Skeletal muscle cell (primary cell): ENCODE measurements at places on chromosomes 4 and X.
A peak's percentile ranks its signal among the peaks of the same experiment; 100 is the strongest.

DNA sequence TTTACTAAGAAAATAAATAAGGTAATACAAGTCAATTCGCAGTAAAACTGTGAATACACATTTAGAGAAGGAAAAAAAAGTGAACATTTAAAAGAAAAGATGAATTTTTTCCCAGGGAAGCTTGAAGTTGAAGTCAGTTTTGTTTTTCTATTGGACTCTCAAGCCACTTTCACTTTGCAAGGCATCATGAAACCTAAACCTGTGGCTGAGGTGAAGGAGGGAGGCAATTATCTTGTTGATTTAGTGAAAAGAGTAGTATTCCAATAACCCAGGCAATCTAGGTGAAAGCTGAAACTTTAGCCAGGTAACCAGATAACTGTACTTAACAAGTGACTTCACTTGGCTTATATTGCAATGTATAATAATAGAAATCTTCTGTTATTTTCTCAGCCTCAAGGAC is 138.6 kb downstream of the HDX start:
- DNase-seq = no peak

- DNase-seq = no peak
Measured at GRCh38 chr4:11189756-11190155, 238.9 kb downstream of the HS3ST1 start.

DNA sequence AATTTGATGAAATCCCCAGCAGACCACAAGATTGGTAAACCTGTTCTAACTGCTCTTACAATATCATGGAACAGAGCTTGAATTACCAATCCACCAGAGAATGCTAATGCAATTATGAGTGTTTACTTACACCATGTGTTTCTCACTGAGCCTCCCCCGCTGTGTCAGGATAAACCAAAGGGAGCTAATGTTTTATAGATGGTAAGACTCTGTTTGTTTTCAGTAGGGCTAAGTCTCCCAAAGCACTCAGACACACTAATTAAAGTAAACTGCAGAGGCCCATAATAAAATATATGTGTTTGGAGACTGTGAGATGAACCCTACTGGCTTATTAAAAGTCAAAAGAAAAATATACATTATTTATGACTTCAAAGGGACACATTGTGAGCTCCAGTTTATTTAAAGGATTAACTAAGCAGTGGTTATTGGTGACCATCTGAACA is 261.7 kb upstream of the FAM241A start:
- no peak for DNase-seq

DNA sequence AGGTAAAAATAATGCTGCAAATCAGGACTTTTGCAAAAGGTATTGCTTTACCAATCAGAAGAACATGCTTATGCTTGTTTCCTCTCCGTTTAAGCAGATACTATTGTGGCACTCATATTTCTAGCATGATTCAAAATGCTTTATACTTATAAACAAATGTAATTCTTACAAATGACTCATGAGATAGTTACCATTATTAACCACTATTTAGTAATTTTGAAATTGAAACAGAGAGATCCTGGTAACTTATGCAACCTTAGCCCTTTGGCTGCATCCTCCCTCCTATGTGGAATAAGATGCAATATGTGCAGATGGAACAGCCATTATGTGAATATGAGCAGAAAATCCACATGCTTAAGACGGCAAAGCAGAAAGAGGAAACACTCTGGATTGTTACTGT is 164.7 kb downstream of the PCDH18 start:
- DNase-seq = peak; percentile 65

GRCh38 chr4:110442309-110442708 is 33.6 kb upstream of the ENPEP start:
- DNase-seq = no peak

DNA sequence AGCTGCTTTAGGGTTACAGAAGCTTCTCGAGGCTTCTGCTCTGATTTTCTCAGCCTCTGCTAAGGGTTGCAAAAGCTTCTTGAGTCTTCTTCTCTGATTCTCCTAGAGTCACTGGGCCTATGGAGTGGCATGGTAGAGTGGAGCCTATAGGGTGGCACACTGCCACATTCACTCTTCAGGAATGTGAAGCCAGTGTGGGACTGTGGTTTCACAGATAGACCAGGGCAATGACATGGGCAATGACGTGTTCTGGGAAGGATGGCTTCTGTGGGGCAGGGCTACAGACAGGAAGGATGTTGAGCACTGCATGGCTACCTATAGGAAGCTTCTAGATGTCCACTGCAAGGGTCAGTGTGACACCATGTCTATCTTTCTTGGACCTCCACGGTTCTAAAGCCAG is 11.0 kb upstream of the MAMLD1 start:
- no peak for DNase-seq

DNA sequence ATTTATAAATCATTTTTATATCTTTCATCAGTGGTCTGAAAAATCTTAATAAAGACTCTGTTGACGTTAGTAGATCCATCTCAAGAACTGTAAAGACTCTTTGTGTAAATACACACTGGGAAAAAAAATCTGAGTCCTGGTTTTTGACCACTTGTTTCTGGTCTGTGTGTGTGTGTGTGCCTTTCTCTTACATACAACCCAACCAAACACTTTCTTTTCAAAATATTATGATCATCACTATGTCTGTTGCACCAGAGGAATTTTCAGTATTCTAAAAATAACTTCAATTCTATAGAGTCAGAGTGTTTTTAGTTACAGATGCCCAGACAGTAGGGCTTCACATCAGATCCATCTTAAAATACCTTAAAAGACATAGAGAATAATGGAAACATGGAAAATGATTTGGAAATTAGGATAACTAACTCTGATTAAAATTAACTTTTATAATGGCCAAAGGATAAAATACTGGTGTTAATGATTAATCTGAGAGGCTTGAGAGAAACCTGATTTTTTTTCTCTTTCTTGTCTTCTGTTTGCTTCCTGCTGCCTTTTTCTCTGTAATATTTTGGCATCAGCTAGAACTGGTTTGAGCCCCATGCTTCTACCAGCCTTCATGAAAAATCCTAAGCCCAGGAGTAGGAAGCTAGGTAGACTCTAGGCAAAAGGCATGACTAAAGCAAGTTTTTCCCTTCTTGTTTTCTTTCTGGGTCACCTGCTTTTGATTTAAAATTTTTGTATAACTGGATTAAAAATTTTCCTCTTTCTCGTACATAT is 99.7 kb downstream of the ATXN3L start:
- DNase-seq = no peak

DNA sequence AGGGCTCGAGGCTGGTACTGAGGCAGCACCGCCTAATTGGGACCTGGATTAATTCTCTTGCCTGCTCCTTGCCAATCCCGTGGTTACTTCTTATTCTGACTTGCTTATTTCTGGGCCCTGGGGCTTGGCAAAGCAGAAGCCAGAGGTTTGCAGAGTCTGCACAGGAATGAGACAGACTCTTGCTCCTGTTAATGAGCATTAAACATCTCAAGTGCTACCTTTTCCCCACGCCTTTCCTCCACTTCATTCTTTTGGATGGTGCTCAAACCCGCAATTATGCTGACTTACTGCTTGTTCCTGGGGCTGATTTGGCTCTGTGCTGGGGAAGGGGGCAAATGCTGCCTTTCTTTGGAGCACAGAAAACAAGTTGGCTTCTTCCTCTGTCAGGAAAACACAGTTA is 16.5 kb upstream of the STOX2 start:
- no peak for DNase-seq

DNA sequence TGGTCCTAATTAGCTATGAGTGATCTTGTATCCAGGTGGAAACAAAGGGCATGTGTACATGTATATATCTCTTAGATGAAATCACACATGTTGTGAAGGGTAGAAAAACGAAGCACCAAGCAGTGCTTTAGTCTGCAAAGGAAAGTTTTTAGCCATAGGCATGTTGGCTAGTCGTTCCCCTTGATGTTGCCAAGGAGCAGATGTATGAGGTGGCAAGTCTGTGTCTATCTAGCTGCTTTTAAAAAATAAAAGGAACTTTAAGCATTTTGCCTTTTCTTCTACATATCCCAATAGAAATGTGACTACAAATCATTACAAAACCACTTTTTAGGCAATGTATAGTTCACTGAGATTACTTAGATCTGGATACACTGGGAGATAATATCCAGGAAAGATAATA is 63.1 kb downstream of the NSUN7 start:
- no peak for DNase-seq

DNA sequence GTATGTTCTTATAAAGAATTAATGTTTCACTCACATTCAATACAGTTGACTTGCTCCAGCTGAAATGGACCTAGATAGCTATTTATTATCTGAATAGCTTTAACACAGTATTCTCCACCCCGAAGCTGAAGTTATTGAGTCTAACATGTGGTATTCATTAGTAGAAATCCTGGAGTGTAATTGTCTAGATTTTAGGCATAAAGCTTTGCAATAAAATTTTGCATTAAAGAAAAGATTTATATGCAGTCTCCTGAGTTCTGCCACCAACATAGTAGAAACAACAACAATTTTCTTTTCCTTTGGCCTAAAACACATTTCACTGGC is 90.2 kb upstream of the DCLK2 start:
- DNase-seq = no peak

GRCh38 chrX:7927259-7928167 is at the start of gene PNPLA4:
Gene PNPLA4, minus strand, starts transcription at chrX:7927413. Its CDS starts 1,294 bp downstream, at chrX:7926119.
- peak; percentile 22 for DNase-seq

- DNase-seq = peak; percentile 2
Measured at GRCh38 chr4:100657187-100657586, 139.4 kb upstream of the EMCN start.

DNA sequence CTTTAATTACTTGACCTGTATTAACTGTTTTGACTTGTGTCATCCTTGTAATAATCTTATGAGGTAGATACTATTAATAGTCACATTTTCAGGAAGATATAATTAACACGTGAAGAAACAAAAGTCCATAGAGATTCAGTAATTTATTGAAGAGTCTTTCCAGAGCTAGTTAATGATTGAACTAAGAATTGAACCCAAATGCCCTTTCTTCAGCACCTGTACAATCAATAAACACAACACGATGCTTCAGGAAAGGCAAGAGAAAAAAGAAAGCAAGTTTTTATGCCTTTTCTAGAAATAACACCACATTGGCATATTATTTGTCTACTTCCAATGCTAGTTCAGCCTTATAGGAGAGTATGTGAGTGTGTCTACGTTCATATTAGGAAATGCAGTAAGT is 399.6 kb downstream of the NAF1 start:
- no peak for DNase-seq
